ENCODE measurements at places on chromosomes 2 and 18.

DNA sequence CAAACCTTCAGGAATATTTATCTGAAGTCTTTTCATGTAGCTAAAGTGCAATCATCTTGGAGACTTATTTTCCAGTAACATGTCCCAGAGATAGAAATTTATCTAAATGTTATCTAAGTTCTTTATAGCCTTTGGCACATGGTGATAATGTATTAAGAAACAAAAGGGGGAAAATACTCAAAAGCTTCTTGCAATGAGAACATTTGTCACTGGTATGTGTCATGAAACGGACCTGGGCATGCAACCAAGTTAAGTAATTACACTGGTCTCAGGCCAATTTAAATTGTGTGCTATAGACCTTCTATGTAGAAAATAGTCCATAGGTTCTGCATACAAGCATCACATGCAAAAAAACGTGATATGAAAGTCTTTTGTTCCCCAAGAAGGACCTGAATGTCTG, 136.2 kb downstream of the SLC8A1 start:
- H3K27ac ChIP-seq, result no peak overlapping the region
- DNase-seq, result no peak
- H3K4me3 ChIP-seq, result no peak overlapping the region
- no peaks in the 10 kb centered on the region for H3K27me3 ChIP-seq
- H3K36me3 ChIP-seq, result no peaks in the 10 kb centered on the region

GRCh38 chr18:58813561-58814225, 51.0 kb upstream of the ZNF532 start:
- no peaks in the 10 kb centered on the region for H3K27me3 ChIP-seq
- no peak overlapping the region for H3K27ac ChIP-seq
- no peak overlapping the region for H3K4me3 ChIP-seq

GRCh38 chr2:121818546-121818945, 63.1 kb downstream of the TSN start:
- no peak for DNase-seq
- H3K4me1 ChIP-seq, result no peaks in the 10 kb centered on the region
- H3K27ac ChIP-seq, result no peak overlapping the region
- no peaks in the 10 kb centered on the region for H3K36me3 ChIP-seq
- no peaks in the 10 kb centered on the region for H3K27me3 ChIP-seq
- H3K4me3 ChIP-seq, result no peak overlapping the region

DNA sequence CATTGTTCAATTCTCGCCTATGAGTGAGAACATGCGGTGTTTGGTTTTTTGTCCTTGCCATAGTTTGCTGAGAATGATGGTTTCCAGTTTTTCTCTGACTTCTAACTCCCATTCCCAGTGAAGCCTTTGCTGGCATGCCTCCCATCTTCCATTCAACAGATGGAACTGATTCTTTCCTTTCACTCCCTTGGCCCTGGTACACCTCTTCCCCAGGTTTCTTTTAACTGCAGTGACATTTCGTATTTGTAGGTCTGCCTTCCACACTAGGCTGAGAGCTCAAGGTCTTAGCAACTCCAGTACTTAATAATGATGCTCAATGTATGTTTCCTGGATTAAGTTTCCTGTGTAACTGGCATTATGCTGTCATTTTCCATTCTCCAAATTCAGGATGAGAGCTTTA, 48.5 kb downstream of the GAREM1 start:
- no peak for DNase-seq
- H3K4me1 ChIP-seq, result peaks cover 5% of the 10 kb centered on the region
- H3K27ac ChIP-seq, result no peak overlapping the region
- H3K4me3 ChIP-seq, result no peak overlapping the region

DNA sequence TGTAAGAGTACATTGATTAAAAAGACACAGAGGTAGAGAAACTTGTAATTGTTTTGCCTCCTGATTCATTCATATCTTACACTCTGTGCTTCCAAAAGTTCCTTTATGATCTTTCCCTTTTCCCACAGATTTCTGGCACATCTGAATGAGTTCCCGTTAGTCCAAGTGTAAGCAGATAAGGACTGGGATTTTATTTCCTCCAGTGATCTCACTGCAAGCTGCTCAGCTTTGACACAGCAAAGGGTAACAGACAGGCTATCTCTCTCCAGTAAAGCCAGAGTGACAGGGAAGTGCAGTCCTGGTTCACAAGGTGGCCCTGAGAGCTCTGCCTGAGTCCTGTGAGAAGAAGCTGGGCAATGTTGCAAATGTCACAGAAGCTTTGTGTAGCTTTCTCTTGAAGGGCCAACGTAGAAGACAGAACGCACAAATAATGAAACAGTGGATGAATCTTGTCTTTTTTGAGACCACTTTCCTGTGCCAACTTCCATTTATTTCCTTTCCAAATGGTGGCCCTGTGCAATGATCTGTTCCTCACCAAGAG, 32.5 kb upstream of the KCNE4 start:
- no peaks in the 10 kb centered on the region for H3K4me1 ChIP-seq
- no peak overlapping the region for H3K4me3 ChIP-seq
- no peaks in the 10 kb centered on the region for H3K36me3 ChIP-seq
- H3K27me3 ChIP-seq, result no peaks in the 10 kb centered on the region
- H3K27ac ChIP-seq, result no peak overlapping the region

GRCh38 chr18:35099911-35100310, 58.7 kb downstream of the MAPRE2 start:
- H3K27ac ChIP-seq, result no peak overlapping the region
- no peaks in the 10 kb centered on the region for H3K4me1 ChIP-seq
- H3K4me3 ChIP-seq, result no peak overlapping the region
- no peaks in the 10 kb centered on the region for H3K27me3 ChIP-seq
- no peaks in the 10 kb centered on the region for H3K36me3 ChIP-seq
- no peak for DNase-seq
